Cortex of kidney (tissue), 1 donor: ENCODE measurements at places on chromosomes 3 and 15.

- DNase-seq = no peak
Measured at GRCh38 chr3:116148881-116149851, 296.1 kb downstream of the LSAMP start.

- no peak for DNase-seq
Measured at GRCh38 chr3:73143401-73143800, 81.9 kb downstream of the EBLN2 start.

GRCh38 chr3:146469150-146470017, at the start of gene PLSCR2:
Gene PLSCR2 (minus strand): TSS chr3:146469561. CDS start chr3:146459904, 9,657 bp downstream.
- DNase-seq = peak; percentile 33

GRCh38 chr3:132543011-132543739, 53.9 kb upstream of the ACKR4 start:
- DNase-seq = no peak

DNA sequence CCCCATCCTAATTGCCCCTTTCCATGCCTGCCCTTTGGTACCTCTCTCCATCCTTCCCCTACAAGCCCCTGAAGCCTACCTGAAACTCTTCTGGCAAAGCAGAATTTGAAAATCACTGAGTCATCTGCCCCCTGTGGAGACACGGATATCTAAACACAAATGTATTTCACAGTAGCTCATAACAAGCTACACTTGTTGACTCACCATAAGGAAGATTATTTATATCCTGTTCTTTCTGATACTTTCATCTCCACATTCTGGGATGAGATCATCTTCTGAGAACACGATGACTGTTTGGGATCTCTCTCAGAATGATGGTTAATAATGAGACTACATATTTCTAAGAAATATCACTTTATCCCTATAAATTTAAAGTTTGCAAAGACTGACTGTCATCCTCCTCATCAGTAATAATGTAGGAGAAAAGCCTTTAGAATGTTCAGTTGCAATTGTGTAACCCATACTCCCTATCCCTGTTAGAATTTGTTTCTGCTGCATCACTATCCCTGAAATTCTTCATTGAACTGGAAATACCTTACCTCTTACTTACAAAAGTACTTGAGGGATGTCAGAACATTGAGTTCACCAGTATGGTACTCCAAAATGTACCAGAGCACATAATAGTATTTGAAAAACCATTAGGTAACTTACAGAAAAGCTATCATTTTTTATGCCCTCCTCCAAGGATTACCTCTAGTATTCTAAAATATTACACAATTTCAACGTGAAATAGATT, 116.1 kb upstream of the IL12A start:
- DNase-seq = no peak

DNA sequence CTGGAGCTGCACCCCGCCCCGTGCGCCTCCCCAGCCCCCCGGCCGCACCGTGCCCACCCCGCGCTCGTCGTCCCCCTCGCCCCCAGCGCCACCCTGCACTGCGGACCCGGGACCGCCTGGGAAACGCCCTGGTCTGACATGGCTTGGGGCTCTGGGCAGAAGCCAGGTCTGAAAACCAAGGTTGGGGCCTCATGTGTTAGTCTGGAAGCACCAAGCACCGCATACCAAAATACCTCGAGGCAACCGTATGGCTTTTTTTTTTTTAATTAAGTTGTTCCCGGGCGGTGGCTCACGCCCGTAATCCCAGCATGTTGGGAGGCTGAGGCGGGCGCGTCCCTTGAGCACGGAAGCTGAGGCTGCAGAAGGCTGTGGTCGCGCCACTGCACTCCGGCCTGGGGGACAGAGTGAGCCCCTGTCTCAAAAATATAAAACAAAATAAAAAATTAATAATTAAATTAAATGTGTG, 91.5 kb upstream of the CHD2 start:
- DNase-seq = no peak

DNA sequence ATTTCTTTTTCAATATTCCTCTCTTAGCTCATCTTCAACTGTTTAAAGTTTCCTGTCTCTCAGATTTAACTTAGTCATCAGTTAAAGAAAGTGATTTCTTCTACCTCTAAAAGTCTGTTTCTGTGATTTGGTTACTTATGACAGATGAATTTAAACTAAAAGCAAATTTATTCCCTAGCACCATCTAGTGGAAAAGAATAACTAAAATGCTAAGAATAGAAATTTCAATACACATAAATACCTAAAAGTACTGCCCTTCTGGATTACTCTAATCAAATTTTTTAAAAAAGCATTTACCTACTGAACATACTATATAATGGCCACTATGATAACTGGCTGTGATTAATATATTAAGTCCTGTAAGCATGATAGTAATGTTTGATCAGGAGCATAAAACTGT, 14.0 kb upstream of the ZCWPW2 start:
- DNase-seq = no peak

GRCh38 chr3:186247821-186248814, 113.9 kb downstream of the DGKG start:
- DNase-seq = no peak

DNA sequence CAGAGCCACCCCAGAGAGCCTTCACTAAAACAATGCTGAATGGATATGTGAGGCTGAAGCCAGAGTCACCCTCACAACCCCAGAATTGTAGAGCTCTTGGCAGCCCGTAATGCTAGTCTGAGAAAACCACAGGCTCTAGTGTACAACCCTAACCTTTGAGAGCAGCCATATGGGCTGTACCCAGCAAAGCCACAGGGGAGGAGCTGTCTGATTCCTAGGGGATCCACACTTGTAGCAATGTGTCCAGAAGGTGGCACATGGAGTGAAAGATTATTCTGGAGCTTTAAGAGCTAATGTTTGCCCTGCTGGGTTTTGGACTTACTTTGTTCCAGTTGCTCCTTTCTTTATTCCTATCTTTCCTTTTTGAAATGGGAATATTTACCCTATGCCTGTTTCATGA, 626.8 kb downstream of the GRM7 start:
- DNase-seq = no peak

DNA sequence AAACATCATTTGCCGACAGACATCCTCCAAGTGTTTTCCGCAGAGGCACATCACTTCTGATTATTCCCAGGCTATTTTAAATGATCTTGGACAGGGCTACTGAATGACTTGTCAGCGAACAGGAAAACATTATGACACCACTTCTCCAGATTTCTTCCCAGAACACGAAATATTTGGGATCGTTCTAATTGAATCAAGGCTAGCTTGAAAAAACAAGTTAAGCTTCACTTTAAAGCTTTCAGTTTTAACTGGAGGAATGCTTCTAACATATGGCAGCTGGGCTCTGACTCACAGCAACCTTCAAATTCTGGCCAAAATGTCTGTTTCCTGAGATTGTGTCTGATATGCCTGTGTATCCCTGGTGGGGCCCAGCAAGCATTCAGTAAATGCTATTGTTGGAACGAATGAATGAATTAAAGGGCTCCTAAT, 127.0 kb upstream of the ICE2 start:
- no peak for DNase-seq
